ENCODE measurements at places on chromosomes 11 and 22.

DNA sequence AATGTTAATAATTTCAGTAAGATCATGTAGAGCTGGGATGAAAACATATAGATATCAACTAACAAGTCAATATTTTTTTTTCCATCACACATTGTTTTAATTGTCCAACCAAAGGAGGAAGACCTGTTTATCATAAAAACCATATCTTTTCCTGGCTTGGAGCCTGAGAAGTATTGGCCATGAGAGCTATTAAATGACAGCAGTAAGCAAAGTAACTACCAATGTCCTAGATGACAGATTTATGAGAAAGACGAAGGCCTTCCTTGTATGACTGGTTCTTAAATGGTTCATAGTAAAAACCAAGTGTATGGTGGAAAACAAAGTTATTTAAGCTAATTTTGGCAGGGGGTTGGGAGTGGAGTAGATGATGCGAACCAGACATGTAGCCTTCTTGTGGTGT, 1147.1 kb upstream of the TENM4 start:
- DNase-seq: no peak

GRCh38 chr11:103737747-103738146, 298.7 kb upstream of the DDI1 start:
- DNase-seq: no peak

- no peak for DNase-seq
These were observed 3.9 kb upstream of the SMIM35 start for GRCh38 chr11:118090545-118091162.

DNA sequence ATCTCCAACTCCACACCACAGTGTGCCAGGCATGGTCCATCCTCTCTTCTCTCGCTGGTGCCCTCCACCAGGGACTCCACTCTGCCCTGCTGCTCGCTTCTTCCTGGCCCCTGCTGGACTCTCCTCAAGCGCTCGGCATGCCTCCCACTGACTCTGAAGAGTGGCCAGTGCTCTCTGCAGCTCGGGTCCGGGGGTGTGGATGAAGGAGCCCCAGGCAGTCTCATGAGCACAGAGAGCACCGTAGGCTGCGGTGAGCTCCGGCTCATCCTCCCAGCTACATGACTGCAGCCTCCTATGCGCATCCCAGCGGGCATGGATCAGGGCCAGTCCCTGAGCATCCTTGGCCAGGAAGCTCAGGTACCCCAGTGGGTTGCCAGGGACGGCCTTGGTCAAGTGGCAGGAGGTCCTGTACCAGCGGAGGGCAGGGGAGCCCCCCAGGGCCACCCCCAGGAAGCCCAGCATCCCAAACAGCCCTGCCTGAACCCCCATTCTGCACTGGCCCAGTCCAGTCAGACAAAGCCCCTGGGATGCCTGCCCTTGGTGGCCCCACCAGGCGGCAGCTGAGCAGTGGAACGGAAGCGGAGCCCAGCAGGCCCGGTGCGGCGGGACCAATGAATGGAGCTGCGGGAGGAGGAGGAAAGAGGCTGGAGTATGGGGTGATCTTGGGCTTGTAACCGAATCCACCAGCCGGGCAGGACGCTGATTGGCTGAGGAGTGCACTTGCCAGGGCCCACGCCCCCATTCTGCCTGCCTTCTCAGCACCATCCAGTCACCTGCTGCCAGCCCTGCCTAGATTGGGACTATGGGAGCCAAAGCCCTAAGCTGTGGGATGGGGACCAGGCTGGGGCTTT, at the start of gene PLA2G3:
TSS of gene PLA2G3 (minus strand) at position 643 of the 851 bp plus-strand sequence. CDS start at position 489, 154 bp downstream.
- peak; percentile 94 for DNase-seq

DNA sequence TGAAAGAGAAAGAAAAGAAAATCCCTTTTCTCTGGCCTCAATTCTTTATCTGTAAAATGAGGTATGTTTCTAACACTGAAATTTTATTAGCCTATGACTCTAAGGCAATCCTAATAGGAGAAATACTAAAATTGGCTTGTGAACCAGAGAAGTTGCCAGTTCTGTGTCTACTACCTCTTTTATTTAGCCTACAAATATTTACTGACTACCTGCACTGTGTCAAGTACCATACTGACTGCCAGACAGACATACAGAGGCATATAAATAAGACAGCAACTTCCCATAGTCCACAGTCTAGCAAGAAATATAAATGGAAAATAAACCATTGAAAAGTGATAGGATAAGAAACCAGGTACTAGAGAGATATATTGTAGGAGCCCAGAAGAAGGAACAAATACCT, 2.4 kb upstream of the SOX6 start:
- no peak for DNase-seq

DNA sequence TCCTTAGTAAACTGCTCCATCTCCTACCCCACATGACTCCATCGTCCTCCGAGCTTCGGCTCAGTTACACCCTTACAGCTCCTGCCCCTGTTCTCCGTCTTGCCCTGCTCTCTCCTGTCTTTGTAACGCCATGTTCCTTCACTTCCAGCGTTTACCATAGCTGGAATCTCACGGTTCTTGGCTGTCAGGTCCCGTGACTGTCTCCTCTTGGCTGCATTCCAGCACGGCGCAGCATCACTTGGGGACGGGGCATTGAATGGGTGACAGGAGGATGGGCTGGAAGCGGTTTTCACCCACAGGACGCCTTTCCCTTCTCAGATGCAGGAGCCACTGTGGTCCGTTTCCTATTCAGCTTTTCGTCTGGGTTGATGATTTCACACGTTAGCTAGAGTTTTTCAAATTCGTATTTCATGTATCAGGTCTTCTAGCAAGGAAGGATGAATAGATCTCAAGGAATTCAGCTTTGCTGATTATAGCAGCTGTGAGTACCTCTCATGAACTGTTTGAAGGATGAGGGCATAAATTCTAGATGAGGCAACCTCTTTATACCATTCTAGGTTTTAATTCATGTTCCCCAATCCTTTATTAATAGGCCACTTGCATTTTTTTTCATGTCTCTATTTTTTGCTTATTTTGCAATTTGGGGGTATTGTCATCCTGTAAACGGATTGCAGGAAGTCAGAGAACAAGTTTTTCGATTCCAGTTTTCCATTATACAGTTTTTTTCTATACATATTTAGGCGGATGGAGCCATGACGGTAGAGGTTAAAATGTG, 29.1 kb downstream of the ZBED4 start:
- DNase-seq: no peak

- DNase-seq: no peak
These were observed 10.6 kb upstream of the APOBEC3A start for GRCh38 chr22:38946771-38947170.

GRCh38 chr11:56923116-56923515, 65.6 kb upstream of the OR5AK2 start:
- no peak for DNase-seq

DNA sequence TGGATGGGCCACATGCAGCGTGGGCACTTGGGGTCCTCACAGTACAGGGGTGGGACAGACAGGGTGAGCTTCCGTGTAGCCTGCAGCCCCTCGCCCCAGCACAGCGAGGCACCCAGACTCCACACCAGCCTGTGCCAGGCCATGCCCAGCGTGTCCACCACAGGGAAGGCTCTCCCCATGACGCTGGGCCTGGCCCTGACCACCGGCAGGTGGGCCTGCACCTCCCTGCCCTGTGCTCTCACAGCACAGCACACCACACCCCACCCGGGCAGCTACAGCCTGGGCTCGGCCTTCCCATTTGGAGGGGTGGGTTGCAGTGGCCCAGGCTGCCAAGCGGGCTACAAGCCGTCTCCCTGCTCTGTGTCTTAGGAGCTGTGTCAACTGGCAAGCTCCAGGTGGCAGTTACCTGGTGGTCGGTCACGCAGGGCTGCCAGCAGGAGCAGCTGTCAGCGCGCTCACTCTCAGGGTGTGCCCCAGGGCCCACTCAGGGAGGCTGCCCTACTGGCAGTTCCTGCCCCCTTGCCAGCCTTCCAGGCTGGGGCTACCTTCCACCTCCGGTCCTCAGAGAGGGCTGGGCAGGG, 4.6 kb downstream of the MOB2 start:
- DNase-seq: no peak

- no peak for DNase-seq
These were observed 48.2 kb downstream of the BSX start for GRCh38 chr11:122933416-122933815.

DNA sequence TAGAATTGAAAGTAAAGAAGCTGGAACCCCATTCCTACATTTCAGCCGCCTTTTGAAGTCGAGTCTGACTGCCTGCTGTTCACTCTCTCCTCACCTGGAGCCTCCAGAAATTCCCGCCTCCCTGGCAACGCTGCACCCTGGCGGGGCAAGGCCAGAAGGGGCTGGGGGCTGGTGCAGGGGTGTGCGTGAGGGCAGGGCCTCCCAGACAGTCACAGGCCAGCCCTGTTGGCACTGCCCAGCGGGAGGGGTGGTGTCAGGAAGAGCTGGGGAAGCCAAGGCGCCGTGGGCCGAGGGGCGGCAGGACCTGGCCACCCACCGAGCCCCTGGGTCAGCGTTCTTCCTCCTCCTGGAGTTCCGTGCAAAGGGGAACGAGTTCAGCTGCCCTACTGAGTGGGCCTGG, 123.2 kb downstream of the KCNQ1OT1 start:
- DNase-seq: peak; percentile 10

GRCh38 chr11:44531636-44532035, 33.8 kb upstream of the CD82 start:
- DNase-seq: no peak

GRCh38 chr11:122628810-122629555, 26.5 kb upstream of the UBASH3B start:
- peak; percentile 81 for DNase-seq

GRCh38 chr11:127531167-127531566, 530.6 kb upstream of the KIRREL3 start:
- no peak for DNase-seq
